CD4-positive, alpha-beta T cell treated with Interleukin-15 for 4 hours (primary cell): ENCODE measurements at places on chromosomes 4 and X.

DNA sequence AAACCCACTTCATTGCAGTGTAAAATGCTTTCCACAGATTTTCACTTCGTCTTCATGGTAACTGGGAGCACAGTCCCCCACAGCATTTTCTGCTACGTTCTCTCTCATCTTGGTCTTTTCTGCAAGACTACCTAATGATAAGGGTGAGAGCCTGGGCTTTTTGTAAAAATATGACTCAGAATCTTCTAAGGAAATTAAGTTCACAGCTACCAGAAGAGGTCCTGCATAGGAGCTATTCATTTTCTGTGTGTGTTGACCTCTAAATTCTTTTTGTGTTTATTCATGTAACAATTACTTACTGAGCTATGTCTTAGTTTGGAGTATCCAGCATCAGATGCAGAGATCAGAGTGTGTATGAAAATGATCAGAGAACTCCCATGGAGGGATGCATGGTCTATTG is 192.2 kb downstream of the CPEB2 start:
- DNase-seq: no peak

DNA sequence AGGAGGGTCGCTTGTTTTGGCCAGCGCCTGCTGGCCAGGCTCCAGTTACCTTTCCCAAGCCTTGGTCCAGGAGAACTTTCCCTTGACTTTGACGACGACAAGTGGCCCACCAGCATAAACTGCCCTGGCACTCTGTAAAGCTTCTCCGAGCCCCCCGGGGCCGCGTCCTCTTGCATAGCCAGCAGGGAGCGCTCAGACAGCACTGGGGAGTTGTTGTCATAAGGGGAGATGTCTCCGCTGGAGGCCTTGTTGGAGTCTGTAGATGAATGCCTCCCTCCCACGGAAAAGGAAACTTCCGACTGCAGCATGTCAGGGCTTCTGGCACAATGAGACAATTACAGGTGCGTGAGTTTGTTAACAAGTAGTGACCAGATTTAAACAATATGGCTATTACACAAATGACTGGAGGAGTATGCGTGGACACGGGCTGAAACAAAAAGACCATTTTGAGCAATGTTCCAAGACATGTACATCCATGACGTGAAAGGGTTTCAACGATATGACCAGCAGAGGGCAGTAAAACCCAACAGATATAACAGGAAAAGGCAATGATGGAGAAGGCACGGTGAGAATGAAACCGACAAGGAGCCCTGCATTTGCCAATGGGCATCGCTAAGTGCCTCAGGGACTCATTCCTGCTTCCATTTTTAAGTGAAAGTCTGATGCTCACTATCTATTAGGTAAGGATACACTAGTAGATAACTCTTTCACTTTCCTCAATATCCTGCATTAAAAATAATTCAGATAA is 33.0 kb downstream of the HCCS start:
- peak; percentile 64 for DNase-seq

DNA sequence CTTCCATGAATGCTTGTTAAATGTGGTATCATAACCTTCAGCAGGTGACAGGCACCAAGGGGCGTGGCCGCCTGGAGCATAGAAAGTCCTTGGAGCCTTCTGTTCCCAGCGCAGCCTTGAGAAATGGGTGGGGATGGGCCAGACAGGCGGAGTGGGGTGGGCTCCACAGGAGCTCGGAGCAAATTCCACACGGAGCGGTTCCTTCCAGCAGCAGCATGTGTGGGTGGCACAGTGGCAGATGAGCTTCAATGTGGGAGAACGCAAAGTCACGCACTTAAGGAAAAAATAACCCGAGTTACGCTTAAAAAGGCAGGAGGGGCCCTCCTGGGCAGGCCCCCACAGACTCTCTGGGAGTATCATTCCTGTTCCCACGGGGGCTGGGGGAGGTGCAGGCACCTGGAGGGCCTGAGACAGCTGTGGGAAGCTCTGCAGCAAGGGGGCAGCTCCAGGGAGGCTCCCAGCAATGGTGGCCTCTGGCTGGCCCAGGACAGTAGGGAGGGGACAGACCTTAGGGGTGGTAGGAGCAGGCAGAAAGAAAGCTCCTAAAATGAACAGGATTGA is 15.3 kb downstream of the TMEM271 start:
- DNase-seq: no peak

GRCh38 chr4:141416677-141417363 is 196.1 kb downstream of the ZNF330 start:
- no peak for DNase-seq

GRCh38 chrX:148354916-148355315 is 145.5 kb upstream of the AFF2 start:
- DNase-seq: no peak
